ENCODE measurements at places on chromosomes 5 and 9.

GRCh38 chr5:14408969-14409586 lies 172.5 kb upstream of the OTULINL start:
- DNase-seq, result no peak

DNA sequence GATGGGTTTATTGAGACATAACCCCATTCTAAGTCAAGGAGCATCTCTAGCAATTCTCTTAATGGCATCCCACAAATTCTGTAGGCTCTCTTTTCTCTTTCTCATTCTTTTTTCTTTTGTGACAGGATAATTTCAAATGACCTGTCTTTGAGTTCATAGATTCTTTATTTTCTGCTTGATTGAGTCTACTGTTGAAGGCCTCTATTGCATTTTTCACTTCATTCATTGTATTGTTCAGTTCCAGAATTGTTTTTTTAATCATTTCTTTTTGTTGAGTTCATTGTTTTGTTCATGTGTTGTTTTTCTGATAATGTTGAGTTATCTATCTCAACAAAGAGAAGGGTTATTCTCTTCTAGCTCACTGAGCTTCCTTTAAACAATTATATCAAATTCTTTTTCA lies 144.7 kb upstream of the IL12B start:
- no peak for DNase-seq

DNA sequence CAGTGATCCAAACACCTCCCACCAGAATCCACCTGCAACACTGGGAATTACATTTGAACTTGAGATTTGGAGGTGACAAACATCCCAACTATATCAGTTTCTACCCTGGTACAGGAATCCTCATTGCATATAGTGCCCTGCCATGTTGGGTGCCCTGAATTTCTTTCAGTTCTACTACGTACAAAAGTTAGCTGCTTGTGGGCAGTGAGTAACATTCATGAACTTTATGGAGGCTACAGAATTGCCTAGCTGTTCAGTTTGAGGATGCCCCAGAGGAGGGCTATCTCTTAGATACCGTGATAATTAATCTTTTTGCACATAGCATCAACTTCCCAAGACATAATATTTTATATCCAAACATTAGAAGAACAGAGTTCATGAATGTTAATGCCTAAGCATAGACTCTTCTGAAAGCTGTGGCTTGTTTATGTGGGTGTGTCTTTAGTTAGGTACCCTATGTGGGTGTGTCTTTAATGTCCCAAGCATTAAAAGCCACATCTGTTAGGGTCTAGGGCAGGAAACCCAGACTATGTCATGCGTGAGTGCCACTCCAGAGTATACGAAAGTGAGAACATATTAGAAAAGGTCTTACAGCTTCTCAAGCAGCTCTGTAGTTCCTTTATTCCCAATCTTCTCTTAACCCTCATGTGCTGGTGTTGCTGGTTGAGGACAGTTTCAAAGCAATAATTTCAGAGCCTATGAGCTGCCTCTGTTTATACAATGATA lies 47.0 kb upstream of the CHD1 start:
- DNase-seq, result no peak

- DNase-seq, result no peak
These were observed 1.1 kb upstream of the BNC2 start for GRCh38 chr9:16871336-16872151.

DNA sequence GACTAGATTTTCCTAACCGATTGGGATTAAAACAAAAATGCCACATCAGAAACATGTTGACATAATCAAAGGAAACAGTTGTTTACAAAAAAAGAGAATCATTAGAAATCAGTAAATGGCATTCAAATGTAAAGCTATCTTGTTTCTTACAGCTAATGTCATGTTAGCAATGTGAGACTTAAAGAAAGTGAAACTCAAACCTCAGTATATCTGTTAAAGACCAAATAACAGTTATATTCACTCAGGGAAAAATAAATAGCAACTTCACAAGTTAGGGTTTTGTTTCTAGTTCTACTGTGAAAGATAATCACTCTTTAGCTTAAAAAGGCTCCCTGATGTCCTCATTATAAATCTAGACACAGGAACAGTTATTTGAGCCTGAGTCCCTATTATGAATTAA lies 189.3 kb upstream of the EFNA5 start:
- DNase-seq, result no peak

DNA sequence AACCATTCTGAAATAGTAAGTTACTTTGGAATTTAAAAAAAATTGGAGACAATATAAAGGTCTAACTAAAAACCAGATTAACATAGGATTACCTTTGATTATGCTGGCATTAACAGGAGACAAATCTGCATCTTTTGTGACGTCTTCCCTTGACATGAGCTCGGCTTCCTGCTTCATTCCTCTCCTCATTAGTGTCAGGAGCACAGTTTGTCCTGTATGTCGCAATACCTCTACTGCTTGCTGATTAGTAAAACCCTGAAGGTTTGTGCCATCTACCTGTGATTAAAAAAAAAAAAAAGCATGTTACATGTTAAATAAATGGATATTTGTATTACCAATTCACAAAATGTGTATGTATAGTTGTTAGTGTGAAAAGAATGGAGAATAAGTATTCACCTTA lies 73.7 kb downstream of the MPDZ start:
- DNase-seq, result no peak

GRCh38 chr9:95773053-95773418 lies 102.5 kb upstream of the ERCC6L2 start:
- DNase-seq, result no peak

- DNase-seq, result no peak
These were observed 14.3 kb downstream of the PDE8B start for GRCh38 chr5:77224672-77225355.

DNA sequence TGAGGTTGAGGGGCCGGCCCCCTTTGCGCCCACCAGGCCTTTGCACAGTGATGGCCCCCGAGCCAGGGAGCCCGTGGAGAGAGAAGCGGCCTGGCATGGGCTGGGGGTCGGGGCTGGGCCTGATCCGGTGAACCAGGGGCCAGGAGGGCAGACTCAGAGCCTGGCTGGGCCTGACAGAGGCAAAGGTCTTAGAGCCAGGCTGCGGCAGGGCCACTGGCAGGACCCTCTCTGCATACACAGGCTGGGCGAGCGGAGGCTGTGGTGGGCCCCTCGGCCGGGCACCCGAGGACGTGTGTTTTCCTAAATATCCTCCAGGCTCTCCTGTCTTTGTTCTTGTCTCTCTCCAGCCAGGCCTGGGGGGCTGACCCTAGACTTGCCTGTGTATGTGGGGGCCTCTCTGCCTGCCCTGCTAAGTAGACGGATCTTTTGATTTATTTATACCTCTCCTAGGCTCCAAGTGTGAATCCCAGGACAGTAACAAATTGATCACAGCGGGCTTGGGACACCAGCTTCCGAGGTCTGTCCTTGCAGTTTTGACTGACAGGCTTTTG lies 933 bp downstream of the NEK6 start:
- no peak for DNase-seq

All from NCI-H345 (cell line).